ENCODE measurements at places on chromosomes 16 and 17.
A peak's percentile ranks its signal among the peaks of the same experiment; 100 is the strongest.

DNA sequence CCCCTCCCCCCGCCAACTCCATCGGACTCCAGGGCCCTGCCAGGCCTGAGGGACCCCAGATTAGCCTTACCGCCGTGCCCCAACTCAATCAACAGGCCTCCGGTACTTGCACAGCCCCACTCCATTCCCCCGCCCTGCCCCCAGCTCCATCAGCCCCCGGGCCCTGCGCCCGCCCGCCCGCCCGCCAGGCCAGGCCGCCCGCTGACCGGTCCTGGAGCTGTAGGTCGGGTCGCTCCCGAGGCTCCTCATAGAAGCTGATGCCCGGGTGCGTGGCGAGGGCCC lies 308 bp downstream of the GTF3C1 start:
- no peak for DNase-seq

GRCh38 chr17:40115101-40115436 lies 6.7 kb upstream of the MSL1 start:
- no peak for DNase-seq

DNA sequence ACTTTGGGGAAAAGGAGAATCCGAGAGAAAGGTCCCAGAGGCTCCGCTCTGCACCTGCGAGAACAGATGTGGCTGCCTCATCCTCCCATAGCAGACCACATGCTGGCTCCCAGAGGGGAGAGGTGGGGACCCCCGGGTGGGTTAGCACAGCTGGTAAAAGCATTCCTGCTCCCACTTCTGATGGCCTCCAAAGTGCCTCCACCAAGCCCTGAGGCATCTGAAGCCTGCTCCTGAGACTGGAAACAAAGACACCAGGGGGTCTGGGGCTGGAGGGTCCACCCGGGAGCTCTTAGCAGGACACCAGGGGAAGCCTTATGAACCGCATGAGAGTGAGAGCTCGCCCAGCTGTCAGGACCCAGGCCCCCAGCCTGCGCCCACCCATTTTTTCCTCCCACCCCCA lies 46.4 kb downstream of the ZNF423 start:
- no peak for DNase-seq

DNA sequence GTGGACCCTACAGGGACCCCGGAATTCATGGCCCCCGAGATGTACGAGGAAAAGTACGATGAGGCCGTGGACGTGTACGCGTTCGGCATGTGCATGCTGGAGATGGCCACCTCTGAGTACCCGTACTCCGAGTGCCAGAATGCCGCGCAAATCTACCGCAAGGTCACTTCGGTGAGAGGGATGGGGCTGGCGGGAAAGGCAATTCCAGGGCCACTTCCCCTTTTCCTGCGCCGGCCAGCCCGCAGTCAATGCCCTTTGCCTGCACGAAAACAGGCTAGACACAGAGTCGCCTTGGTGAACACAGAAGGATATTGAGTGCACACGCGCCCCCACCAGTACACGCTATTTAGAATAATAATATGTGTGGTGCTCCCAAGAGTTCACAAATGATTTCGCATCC lies 4.0 kb downstream of the WNK4 start:
- peak; percentile 72 for DNase-seq

DNA sequence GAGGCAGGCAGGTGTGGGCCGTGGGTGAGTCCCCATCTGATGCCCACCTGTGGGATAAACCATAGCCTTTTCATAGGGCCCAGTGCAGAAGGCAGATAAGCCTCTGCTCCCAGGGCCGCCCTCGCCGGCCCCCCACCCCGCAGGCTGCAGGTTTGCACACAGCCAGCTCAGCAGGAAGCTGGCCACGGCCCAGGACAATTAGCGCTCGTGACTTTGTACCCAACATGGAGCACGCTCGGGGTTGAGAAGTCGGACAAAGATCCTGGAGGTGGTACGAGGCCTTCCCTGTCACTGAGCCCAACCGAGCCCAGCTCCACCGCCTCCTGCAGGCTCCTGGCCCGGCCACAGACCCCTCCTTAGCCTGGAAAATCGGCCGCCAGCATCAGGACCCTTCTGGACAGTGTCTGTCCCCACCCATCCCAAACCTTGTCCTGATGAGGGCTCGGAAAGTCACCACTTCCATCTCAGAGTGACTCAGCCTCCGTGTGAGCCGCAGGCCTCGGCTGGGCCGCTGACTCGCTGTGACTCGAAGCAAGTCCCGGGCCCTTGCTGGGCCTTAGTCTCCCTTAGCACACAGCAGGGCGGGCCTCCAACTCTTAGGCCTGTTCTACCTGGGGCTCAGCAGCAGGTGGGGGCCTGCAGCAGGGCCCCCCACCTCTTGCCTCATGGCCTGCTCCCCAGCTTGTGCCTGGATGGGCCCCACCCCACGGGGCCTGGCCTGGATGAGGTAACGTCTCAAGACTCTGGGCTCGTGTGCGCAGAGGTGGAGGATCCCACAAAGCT lies 22.7 kb downstream of the FAM83G start:
- DNase-seq, result peak; percentile 73

GRCh38 chr16:11629071-11630030 lies 38.9 kb upstream of the SNN start:
- DNase-seq, result peak; percentile 82

- DNase-seq, result peak; percentile 54
These were observed 3.5 kb downstream of the LIMD2 start for GRCh38 chr17:63696381-63696961.

DNA sequence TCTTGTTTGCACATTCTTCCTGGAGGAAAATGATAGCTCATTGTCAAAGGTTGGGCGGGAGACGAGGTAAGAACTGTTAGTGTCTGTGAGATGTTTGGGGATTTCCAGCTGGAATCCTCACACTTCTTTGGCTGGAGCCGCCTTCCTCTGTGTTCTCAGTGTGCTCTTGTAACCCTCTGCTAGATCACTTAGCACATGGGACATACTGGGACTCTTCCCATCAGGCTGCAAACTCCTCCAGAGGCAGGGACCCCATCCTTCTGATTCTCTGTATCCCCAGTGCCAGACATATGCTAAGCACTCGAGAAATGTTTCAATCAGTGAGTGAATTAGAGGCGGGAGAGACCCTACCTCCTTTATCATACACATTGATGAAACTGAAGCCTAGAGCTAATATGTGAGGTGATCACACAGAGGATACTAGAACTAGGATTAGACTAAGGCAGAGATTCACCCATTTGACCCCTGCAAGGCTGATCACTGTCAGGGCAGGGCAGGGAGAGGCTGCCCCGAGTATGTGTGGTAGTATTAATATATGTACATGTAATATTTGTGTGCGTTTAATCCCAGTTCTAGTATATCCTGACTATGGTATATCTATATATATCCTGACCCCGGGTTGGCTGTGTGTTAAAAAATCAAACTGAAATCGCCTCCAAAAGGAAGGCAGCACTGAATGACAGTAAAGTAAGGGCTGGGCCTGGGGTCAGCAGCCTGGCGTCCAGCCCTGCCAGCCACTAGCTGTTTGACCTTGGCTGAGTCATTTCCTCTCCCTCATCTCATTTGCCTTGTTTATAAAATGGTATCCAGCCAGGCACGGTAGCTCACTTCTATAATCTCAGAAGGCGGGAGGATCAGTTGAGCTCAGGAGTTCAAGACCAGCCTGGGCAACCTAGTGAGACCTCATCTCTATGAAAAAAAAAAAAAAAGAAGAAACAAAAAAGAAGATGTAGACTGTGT lies 75.5 kb upstream of the TBX2 start:
- DNase-seq, result no peak

DNA sequence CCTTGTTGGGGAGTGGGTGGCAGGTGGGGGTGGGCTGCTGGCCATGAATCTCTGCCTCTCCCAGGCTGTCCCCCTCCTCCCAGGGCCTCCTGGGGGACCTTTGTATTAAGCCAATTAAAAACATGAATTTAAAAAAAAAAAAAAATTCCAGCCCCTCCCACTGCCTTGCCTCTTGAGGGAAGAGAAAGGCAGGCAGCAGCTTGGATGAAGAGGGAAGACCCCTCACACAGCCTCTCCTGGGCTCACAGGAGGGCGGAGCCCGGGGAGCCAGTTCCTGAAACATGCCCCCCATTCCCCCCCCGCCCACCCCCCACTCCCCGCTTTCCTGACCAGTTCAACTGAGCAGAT lies 1.8 kb upstream of the TCAP start:
- DNase-seq, result no peak

DNA sequence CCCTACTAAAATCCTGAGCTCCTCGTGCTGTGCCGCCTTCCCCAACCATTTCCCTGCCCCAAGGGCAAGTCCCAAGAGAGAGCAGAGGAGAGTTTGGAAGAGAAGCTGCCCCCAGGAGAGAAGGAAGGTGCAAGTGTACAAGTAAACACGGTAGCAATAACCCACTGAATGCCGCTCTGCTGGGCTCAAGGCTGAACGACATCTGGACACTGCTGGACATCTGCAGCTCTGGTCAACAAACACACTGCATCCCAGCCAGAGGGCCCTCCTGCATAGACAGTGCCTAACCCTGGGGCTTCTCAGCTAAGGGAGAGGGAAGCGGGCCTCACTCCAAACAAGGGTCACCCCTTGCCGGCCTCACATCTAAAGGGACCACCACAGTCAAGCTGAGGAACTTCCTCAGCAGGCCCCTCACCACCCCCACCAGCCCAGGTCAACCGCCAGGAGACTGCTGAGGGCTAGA lies 12.7 kb downstream of the JUP start:
- DNase-seq, result no peak
